ENCODE measurements at places on chromosomes 1 and 21.
A peak's percentile ranks its signal among the peaks of the same experiment; 100 is the strongest.

DNA sequence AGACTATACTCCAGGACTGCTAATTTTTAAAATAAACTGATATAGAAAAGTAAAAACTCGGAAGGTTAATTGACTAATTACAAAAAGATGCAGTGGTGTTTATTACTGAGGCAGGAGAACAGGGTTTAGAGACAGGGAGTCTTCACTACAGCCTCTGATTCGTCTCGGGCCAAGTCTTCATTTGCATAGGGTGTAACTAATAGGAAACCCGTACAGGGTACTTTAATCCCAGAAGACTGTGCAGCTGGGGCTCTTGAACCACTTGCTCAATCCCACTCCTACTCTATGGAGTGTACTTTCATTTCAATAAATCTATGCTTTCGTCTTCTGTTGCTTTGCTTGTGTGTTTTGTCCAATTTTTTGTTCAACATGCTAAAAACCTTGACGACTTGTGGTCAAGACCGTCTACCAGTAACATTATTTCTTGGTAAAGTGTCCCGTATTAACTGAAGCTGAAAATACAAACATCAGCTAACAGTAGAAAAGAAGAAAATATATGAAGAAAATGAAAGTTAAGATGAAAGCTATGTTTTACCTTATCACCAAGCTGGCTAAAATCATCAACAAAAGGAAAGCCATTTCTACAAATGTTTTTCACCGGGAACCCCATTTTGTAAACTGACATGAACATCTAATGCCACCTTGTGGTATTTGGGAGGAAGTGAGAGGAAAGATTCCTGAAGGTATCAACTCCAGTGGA is 8.0 kb downstream of the SDHB start:
- DNase-seq, result peak; percentile 39

DNA sequence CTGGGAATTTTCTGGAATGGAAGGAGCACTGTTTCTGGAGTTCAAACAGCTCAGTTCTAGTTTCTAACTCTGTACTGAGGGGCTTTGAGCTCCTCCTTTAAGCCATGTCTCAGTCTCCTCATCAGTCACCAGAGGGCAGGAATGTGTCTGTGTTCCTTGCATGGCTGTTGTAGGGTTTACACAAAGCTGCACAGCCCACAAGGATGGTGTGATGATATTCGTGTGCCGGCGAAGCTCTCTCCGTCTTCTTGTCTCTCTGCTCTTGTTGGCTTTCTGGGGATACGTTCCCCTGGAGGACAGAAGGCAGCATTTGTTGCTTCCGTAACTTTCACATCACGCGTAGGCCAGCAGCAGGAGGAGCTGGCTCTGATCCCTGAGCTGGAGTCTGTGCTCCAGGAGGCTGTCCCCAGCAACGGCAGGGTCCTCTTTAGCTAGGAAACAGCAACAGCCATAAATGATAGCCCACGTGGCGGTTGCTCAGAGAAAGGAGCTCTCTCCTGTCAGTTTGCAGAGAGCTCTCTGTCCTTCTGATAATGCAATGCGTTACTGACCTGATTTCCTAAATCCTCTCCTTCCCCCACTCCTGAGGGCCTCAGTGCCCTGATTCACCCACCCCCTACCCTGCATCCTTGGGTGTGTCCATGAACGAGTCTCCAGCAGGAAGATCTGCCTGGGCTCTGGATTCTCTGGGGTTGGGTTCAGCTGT is 189.2 kb upstream of the VAMP3 start:
- no peak for DNase-seq

- DNase-seq, result no peak
Measured at GRCh38 chr21:45875881-45876280, 105.7 kb upstream of the COL6A1 start.

- no peak for DNase-seq
Measured at GRCh38 chr1:241470361-241470760, 49.2 kb downstream of the FH start.

GRCh38 chr1:68370101-68370915 is 79.4 kb downstream of the RPE65 start:
- no peak for DNase-seq

GRCh38 chr1:15158506-15159165 is 5.1 kb downstream of the TMEM51 start:
- peak; percentile 24 for DNase-seq

DNA sequence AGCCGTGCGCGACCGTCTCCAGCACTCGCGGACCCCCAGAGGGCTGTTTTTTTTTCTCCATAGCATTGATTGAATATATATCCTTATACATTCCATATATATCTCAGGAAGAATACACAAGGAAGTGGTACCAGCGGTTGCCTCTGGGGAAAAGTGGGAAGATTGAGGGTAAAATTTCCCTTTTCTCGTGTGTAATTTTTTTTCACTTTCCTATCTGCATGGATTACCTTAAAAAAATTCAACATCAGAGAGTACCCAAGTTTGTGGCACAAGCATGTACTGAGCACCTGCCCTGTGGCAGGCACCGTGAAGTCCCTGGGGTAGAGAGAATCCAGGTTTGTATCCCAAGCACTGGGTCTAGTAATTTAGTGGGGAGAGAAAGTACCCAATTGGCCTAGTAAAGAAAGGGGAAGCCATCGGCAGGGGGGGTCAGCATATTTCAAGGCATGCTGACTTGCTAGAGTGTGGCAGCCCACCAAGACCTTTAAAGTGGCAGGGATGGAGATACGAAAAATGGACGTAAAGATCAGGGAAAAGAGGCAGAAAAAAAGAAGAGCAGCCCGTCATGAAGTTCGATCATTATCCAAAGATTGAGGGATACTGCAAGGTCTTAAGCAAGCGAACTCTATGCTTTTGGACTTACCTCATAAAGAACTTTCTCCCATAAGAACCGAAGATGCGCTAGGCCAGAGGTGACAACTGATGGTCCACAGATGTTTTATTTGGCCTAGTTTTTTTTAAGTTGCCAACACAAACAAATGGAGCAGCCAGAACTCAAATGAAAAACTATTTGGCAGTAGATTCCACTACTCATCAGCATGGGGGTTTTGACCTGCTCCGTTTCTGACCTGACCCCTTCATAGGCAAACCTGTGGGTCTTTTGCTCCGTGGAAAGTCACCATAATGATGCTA is 1.5 kb upstream of the HMGN1 start:
- no peak for DNase-seq

- no peak for DNase-seq
Measured at GRCh38 chr1:180581635-180582039, 22.9 kb downstream of the OVAAL start.

Data from fibroblast of skin of left quadriceps (primary cell).